ENCODE measurements at places on chromosomes 12 and 14. TPM values are rescaled to one million over a fixed set of nuclear protein-coding genes. Genes with fewer than 3 reads are reported as not detected.

GUCY2C gene
- not detected for total RNA-seq

TMEM121 gene
- total RNA-seq = 9.1 TPM

CCDC177 gene
- total RNA-seq = 0.05 TPM

PRPH gene
- not detected for total RNA-seq

CLEC6A gene
- total RNA-seq = not detected

MAX gene
- 128 TPM for total RNA-seq

KRT77 gene
- not detected for total RNA-seq

KLRF1 gene
- not detected for total RNA-seq

FGF6 gene
- total RNA-seq = not detected

HNF1A gene
- not detected for total RNA-seq

TAS2R19 gene
- 3.9 TPM for total RNA-seq

PLA2G1B gene
- not detected for total RNA-seq

CLEC4A gene
- 1.5 TPM for total RNA-seq

SLC17A8 gene
- not detected for total RNA-seq

ACOT6 gene
- total RNA-seq = not detected

TCTN2 gene
- 3.0 TPM for total RNA-seq

DPY19L2 gene
- total RNA-seq = 0.61 TPM

TAS2R8 gene
- total RNA-seq = not detected

Measured in activated CD4-positive, alpha-beta T cell treated with anti-CD3 and anti-CD28 coated beads, Interleukin-2, amount 10 ng/mL, durations not matched to agents 24 days and 14 days (primary cell).